ENCODE measurements at places on chromosomes 7 and 10.
A peak's percentile ranks its signal among the peaks of the same experiment; 100 is the strongest.

DNA sequence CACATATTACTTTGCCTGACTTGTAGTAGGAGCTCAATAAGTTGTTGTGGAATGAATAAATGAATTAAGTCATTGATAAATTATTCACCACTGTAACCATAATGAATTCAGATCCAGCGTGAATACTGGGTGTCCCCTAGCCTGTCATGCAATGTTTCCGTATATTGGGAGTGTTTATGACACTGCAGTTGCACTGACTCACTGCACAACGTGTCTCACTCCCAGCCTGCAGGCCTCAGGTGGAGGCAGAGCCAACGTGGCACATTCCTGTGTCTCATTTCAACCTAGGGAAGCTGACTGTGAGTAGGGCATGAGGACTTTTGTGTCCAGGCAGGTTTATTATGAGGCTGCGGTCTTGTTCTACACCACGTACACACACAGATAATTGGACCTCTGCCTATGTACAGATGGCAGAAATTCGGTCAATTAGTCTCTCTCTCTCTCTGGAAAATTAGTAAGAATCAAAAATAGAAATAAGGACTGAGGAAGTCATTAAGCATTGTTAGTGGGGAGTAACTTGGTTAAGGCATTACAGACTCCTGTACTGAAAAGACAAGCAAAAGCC lies 299.1 kb upstream of the IGFBP3 start:
- DNase-seq = no peak

GRCh38 chr7:79555571-79555970 lies 102.1 kb upstream of the MAGI2 start:
- no peak for DNase-seq

DNA sequence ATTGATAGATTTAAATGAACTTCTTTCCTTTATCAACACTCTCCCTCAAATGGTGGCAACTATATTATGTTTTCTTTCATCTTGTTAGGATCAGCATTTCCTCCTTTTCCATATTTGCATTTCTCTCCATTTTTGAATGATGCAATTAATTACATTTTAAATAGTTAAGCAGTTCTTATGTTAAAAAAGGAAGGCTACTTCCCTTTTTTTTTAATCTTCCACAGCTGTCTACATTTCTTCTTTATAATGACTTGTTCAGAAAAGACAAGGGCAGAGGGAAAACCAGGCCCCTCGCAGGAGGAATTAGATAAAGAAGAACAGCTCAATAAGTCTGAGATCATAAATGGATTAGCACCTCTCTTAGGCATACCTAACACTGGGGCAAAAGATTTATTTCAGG lies 208.9 kb downstream of the ARL4A start:
- DNase-seq = no peak

DNA sequence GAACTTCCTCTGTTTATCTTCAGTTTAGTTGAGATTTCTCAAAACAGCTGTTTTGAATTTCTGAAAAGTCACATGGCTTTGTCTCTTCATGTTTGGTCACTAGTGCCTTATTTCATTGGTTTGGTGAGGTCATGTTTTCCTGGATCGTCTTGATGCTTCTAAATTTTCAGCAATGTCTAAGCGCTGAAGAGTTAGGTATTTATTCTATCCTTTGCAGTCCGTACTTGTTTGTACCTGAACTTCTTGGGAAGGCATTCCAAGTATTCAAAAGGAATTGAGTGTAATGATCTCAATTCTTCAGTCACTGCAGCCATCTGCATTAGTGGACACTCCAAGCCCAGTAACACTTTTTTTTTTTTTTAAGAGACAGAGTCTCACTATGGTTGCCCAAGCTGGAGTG lies 67.7 kb downstream of the HERC4 start:
- no peak for DNase-seq

DNA sequence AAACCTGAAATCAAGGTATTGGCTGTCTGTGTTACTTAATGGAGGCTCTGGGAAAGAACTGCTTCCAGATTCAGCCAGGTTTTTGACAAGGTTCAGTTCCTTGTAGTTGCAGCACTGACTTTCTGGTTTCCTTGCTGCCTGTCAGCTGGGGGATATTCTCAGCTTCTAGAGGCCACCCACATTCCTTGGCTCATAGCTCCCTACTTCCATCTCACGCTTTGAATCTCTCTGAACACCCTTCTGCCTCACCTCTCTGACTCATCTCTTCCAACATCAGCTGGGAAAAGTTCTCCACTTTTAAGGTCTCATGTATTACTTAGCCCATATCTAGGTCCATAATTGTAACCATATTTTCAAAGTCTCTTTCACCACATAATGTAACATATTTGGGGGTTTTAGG lies 22.9 kb upstream of the GPR22 start:
- DNase-seq = no peak

DNA sequence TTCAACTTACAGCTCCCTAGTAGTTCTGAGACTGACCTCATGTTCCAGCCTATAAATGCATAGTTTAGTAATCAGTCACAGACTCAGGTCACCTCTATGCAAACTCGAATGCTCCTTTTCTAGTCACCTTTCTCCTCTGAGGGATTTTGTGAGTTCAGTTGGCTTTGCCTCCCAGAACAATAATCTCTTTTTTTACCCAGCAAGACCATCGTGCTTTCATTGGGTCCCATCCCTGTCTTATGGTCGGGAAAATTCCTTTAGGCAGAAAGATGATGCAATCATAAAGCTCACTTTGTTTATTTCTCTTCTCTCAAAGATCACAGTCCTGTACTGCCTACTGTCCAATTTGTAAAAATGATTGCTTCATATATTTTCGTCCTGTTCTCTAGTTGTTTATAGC lies 38.4 kb downstream of the TWIST1 start:
- no peak for DNase-seq

DNA sequence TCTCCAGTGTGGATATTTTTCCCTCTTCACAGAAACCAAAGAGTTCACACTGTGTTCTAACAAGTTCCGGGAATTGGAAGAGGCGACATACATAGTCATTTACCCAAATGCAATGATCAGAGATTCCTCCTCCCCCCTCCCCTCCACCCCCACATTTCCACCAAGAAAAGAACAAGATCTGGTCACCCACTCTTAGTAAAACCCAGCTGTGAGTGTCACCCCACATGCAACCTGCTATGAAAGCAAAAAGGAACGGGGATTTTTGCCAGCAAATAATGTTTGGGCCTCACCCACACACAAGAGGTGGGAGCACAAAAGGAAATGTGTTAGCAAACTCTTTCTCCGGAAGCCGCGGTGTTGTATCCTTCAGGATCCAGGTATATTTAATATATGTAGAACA lies 745.0 kb upstream of the AUTS2 start:
- no peak for DNase-seq

GRCh38 chr7:151447312-151447711 lies 7.4 kb upstream of the CRYGN start:
- no peak for DNase-seq

DNA sequence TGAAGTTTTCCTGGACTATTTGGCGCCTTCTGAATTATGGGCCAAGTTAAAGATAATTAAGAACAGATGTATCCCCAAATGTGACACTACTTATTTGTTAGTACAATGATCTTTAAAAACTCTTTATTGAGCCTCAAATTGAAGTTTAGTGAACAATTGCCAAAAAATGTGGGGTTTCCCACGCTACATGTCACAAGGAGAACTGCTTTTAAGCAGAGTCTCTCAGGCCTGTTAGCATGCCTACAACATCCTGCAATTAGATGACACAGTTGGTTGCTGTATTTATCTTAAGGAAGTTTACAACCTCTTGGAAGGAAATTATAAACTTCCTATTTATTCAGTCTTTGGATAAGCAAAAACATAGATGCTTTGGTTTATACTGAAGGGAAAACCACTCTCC lies 733.0 kb downstream of the TNS3 start:
- no peak for DNase-seq

- no peak for DNase-seq
Observed at GRCh38 chr7:40570223-40570622, 435.4 kb downstream of the SUGCT start.

GRCh38 chr7:155831807-155832524 lies 19.7 kb upstream of the SHH start:
- DNase-seq = no peak

- peak; percentile 1 for DNase-seq
Observed at GRCh38 chr10:109773288-109774120, 149.8 kb downstream of the XPNPEP1 start.

- no peak for DNase-seq
Observed at GRCh38 chr7:102992509-102992937, 79.7 kb downstream of the LRRC17 start.

GRCh38 chr10:60405172-60405571 lies 15.5 kb upstream of the ANK3 start:
- DNase-seq = no peak

DNA sequence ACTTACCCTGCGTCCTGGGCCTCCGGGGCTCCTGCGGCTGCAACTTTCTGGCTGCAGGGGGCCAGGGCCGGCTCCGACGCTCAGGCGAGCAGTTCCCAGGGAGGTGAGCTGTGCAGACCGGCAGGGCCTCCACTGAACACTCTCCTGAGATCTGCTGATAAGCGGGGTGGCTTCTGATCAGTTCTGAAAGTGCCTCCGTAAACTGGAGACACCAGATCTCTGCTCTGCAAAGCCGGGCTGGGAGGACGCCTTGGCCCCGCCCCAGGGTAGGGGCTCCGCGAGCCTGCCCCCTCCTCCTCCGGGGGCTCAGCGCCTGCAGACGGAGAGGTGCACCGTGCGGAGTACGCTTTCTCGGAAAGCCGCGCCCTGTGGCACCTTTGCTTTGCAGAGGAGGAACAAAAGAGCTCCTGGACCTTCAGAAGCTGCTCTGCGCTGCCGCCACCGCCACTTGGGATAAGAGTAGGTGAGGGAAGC lies 141.3 kb upstream of the VKORC1L1 start:
- DNase-seq = no peak

DNA sequence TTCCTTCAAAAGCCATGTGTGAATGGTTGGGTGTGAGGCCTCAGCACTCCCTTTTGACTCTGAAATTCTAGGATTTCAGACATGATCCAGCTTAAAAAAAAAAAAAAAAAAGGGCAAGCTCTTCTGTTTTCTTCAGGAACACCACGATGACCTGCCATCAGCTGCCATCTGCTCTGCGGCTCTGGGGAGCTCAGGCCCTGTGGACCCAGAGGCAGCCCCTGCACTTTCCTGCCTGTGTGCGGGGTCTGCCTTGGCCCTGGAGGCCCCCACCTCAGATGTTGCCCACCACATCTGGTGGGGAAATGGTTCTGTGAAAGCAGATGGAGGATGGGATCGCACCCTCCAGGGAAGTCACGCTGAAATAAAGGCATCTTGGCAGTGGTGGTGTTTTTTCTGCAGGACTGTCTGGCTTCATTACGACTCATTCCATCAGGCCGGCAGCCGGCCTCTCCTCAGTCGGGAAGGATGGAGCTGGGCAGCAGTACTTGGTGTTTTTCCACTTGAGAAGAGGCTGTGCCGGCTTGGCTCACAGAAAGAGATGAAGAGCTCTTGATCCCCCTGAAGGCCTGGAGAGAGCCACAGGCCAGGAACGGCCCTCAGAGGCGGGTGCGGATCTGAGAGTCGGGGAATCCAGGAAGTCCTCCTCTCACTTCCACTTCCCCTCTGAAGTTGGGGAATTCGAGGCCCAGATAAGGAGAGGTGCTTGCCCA lies 66.1 kb upstream of the AQP1 start:
- DNase-seq = no peak

- DNase-seq = no peak
Observed at GRCh38 chr10:119670717-119671116, 19.5 kb downstream of the BAG3 start.

- no peak for DNase-seq
Observed at GRCh38 chr7:113161050-113161449, 42.7 kb upstream of the SMIM30 start.

- DNase-seq = no peak
Observed at GRCh38 chr7:54823776-54824175, 64.8 kb upstream of the SEC61G start.

DNA sequence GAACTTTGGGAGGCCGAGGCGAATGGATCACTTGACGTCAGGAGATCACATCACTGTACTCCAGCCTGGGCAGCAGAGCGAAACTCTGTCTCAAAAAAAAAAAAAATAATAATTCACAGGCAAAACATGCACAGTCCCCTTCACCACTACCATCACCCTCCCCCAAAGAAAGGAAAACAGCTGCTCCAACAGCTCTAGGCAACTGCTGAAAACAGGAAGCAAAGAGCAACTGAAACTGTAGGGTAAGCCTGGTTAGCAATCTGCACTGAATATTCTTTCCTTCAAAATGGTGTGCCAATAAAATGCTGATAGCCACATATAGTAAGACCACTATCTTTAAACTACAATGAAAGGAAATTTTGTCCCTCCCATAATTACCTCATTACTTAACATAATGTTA lies 11.8 kb downstream of the NT5C2 start:
- no peak for DNase-seq

- DNase-seq = no peak
Observed at GRCh38 chr7:70408477-70408876, 723.5 kb upstream of the GALNT17 start.

GRCh38 chr7:115494529-115495147 lies 535.9 kb downstream of the TFEC start:
- no peak for DNase-seq

DNA sequence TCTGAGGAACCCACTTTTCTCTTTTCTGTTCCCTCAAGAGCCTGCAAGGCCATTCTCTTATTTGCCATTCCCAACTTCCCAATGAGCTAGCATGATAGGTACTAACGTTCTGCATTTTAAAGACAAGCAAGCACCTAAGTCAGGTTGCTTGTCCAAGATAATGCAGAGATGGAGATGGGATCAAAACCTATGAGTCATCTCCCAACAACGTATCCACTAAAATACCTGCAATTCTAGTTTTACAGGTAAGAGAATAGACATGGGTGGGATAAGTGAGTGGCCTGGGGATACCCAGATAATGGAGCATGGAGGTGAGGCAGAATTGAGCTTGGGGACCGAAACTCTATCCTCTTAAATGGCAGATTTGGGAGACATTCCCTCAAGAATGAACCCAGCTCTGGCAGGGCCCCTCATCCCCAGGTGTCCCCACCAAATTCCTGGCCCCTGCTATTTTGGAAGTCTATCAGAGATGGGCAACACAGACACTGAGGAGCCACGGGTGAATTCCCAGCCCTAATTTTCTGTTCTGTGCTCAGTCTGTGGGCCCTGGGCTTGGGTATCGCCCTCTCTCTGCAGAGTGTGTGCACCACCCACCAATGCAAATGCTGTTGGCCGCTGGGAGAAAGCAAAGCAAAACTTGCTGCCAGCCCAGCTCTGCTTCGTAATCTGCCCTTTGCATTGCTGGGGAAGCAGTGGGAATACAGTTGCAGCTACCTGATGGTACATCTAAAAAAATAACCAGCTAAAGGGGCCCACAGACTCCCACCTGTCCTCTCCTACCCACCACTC lies 98.3 kb downstream of the KCNMA1 start:
- no peak for DNase-seq

Measured in NCI-H1930 (cell line).